ENCODE measurements at places on chromosomes 3 and 15.
A peak's percentile ranks its signal among the peaks of the same experiment; 100 is the strongest.

DNA sequence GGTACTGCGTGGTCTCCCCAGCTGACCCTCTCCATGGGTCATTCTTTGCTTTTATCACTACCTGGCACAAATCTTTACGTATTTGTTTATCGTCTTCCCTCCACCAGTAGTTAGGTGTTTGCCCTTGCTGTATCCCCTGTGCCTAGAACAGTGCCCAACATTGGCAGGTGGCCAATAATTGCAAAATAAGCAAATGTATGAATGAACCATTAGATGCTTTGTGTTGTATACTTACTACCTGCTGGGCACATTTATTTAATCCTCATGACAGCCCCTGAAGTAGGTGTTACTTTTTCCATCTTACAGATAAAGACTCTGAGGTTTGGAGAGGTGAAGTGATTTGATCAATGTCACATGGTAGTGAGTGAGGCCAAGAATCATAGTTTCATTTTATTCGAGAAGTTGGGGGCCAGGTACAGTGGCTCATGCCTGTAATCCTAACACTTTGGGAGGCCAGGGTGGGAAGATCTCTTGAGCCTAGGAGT, 2.0 kb upstream of the TWF2 start:
- DNase-seq = no peak

DNA sequence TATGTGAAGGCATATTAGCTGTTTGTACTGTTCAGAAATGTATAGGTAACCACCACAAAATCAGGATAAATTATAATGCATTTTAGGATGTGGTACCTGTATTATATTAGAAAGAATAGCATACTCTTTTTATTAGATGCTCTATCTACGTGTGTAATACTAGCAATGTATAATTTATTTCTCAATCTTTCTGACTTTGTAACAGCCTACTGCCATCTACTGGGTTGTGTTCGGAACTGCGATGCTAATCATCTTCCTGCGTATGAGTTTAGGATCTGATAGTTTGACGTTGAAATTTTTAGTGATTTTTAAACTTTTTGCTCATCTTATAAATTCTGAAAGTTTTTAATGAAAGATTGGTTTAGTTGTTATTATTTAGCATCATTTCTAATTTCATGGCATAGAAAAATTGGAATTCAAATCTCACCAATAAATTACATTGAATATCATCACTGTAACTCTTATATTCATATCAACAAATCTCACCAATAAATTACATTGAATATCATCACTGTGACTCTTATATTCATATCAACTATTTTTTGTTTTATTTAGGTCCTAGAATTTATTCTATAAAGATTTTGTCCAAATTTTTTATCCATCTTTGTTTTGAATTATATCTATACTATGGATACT, 322.7 kb upstream of the ZNF717 start:
- peak; percentile 21 for DNase-seq

DNA sequence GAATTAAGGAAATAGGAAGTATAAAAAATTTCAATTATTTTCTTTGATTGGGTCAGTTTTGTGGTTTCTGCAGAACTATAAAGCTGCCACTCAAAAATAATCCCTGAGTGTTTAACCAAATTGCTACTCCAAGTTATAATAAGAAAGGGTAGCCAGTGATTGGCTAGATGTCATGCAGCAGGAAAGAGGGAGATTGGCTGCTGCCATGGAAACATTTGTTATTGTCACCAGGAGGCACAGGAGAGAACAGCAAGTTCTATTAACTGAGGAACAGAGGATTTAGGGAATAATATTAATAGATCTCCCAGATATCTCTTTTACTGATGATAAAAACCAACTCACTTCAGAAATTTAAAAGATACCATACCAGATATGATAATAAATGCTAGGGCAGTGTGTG, 42.6 kb downstream of the CLDN1 start:
- no peak for DNase-seq

DNA sequence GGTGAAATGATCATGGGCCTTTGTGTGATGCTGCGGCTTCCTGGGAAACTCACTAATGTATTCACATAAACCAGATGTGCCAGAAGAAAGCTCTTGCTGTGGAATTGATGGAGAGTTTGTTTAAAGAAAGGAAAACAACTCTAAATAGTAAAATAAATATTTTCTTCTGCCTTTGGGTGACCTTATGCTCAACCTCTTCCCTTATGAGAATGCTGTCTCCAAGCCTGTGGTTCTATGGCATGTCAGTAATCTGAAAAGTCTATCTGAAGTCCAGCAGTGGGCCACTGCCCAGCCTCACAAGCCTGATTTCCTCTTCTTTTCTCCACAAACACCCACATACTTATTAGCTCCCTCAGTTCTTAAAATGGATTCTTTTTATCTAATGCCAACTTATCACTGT, 49.9 kb upstream of the PHLDB2 start:
- peak; percentile 35 for DNase-seq

GRCh38 chr3:100603469-100603868, 5.9 kb upstream of the ADGRG7 start:
- peak; percentile 39 for DNase-seq
